GM20000 (cell line): ENCODE measurements at places on chromosomes 16 and 17.
A peak's percentile ranks its signal among the peaks of the same experiment; 100 is the strongest.

GRCh38 chr17:10618202-10618635 is 38.9 kb downstream of the MYH3 start:
- DNase-seq, result peak; percentile 65

DNA sequence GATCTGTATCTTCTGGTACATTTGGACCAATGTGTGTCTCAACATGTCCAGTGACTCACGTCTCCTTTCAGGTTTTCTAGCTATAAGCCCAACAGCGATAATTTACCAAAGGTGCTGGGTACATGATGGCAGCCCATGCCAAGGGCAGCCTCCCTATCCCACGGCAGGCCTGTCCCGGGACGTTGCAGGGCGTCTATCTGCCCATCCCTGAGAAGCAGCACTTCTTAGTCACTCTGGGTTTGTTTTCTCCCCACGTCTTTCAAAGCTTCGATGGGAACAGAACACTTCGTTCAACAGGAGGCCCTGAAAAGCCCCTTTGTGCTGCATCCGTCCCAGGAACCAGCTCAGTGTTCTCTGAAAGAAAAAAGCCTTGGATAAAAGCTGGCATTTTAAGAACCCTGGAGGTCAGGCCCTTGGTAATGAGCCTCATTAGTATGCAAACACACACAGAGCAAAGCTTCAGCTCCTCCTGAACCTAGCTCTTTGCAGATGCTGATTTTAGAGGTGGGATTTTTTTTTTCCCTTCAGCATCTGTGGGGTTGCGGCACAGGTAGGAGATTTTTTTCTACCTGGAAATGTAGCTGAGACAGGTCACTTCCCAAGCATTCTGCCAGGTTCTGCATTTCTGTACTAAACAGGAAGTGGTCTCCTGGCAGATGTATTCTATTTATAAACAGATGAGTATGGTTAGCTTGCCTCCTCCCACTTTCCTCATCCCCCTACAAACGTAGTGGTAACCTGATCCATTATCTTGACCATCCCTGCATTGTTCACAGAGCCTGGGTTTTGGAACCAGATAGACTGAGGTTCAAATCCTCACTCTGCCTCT is 17.5 kb upstream of the MT4 start:
- no peak for DNase-seq

- DNase-seq, result no peak
Observed at GRCh38 chr16:57138281-57138935, 46.0 kb downstream of the CPNE2 start.

DNA sequence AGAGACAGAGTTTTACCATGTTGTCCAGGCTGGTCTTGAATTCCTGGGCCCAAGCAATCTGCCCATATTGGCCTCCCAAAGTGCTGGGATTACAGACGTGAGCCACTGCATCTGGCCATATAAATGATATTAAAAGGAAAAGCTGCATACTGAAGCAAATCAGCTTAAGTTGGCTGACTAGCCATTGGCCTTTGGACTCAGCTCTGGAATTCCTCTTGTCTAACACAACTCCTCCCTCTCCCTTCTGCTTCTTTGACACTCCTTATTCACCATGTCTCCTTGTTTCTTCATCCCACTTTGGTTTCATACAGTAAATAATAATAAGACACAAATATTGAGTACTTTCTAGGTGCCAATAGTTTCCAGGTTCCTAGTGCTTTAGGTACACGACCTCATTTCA is 7.5 kb downstream of the KRT12 start:
- DNase-seq, result no peak

DNA sequence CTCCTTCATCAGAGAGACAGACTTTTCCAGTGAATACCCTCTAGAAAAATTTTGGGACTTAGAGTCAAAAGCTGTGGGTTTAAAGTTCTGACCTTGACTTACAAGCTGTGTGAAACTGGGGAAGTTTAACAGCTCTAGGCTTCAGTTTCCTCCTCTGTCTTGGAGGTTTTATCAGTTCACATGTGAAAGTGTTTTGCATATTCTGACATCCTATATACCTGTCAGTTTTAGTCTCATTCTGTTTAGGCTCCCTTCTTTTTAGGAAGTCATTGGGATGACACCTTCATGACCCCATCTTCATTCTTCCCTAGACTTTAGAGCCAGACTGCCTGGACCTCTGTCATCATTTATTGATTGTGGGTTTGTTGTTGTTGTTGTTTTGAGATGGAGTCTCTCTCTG is 44.4 kb downstream of the YPEL2 start:
- DNase-seq, result peak; percentile 46

DNA sequence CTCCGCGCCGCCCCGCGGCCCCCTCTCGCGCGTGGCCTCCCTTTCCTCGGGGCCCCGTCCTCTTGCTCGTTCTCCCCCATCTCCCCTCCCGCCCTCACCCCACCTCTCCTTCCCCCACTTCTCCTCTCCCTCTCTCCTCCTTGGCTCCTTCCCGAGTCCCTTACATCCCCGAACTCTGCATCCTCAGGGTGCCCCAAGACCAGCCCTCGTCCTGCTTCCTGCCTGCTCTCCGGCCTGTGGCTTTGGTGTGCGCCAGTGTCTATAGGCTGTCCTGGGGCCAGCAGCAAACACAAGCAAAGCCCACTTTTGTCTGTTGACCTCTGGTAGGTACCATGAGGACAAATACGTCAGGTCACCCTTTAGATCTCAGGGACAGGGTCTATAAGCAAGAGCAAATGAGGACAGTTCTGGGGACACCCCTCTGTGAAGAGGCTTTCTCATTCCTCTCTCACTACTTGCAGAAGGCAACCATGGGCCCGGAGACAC is 284 bp upstream of the COPZ2 start:
- peak; percentile 43 for DNase-seq

DNA sequence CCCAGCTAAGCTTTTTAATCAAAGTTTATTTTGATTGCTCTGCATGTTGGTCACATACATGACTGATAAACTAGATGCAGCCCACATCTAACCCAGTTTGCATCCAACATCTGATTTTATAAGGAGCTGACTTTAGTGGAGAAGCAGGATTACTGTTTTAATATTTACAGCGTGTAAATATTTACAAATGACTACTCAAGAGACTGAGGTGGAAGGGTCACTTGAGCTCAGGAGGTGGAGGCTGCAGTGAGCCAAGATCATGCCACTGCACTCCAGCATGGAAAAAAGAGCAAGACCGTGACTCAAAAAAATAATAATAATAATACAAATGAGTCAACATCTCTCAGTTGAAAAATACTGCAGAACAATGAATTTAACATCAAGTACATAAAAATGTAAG is 50.8 kb downstream of the PARN start:
- DNase-seq, result no peak

DNA sequence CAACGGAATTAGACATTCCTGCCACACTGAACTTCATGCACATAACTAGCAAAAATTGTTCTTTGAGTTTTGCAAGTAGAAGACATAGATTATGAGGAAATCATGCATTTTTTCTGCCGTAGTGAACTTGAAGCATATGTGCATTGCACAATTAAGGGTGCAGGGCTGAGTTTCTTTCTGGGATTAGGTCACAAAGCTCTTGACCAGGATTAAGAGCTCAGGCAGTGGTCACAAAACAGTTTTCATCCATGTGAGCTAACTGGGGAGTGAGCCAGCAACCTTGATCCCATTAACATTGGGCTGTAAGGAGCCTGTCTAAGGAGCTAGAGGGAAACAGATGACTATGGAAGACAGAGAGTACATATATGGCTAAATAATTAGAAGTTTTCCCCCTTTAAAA is 143.7 kb downstream of the PMP22 start:
- no peak for DNase-seq

DNA sequence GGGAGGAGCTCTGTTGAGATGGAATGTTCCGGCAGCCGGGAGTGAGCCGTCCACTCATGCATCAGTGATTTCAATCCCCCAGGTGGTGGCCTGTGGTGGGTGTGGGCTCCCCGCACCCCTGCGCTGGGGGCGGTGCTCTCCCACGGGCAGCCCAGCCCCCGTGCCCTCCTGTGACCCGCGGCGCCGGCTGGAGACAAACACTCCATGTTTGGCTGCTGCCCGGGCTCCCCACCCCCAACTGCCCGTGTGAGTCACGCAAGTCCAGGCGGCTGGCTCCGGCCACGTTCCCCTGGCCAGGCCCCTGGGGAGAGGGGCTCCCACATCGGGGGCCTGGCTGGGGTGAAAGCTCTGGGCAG is 29.4 kb downstream of the CACNA1H start:
- no peak for DNase-seq

DNA sequence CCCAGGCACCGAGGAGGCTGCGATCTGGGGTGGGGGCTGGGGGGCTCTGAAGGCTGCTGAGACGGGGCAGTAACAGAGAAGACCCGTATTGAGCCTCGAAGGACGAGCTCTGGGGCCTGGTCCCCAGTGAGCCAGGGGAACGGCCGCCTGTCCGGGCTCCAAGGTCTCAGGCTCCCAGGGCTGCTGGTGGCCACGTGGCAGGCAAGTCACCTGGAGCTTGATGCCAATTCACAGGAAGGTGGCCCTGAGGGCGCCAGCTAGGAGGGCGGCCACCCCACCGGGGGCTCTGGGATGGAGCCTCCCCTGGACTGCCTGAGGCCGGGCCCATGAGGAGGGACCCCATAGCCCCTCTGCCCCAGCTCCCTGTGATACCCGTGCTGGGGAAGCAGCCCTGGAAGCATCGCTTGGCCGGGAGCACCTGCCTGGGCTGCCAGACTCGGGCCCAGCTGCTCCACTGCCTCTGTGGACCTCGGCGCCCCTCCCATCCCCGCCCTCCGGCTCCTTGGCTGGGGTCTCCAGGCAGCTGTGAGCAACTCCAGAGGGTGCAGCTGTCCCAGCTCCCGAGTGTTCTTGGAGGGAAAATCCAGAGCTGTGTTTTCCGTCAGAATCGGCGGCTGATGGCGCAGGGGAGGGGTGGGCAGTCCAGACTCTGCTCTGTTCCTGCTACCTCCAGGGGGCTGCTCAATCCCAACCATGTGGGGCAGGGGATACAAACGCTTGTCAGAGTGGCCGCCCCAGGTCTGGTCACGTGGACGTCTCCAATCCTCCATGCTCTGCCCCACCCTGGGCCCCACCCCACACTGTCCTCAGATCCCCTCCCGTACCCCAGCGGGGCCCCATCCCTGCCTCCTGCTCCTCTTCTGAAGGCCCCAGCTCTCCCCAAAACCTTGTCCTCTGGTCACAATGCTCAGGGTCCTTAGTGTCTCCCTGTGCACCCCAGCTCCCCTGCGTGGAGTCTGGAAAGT is 67.2 kb upstream of the GNG13 start:
- DNase-seq, result no peak

DNA sequence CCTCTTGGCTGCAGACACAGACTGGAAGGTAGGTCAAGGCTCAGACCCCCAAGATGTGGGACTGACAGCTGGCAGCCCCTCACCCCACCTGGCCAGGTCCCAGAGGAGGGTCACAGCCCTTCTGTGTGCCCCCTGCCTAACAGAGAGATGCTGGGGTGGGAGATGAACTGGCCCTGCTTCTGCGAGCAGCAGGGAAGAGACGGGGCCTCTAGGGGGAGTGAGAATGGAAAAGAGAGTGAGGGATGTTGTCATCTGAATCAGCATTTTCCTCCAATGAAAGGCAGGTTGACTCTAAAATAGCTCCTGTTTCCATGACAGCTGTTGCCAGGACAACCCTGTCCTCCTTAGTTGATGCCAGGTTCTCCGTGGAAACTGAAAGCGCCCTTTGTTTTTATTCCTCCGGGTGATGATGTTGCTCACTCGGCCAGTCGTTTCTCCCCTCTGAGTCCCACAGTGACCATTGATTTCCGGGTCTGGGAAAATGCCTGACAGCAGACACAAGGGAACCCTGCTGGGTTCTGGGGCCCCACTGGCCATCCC is 4.9 kb upstream of the NDRG4 start:
- DNase-seq, result peak; percentile 88

DNA sequence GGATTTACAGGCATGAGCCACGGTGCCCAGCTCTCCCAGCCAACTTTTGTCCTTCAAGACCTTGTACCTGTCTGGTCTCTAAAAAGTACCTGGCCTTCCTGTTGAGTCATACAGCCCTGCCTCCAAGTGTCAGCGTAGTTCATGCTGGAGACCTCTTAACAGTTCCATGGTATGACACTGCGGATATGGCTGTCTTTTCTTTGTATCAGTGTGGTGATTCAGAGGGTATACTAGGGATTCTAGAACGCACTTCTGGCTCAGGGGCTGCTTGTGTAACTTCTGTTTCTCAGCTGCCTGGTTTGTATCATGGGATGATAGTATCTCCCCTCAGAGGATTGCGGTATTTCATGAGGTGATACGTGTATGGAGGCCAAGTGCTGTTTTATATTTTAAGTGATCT is 2.0 kb upstream of the TMEM11 start:
- DNase-seq, result no peak

- DNase-seq, result peak; percentile 57
Observed at GRCh38 chr17:57551321-57552079, 193.6 kb downstream of the CCDC182 start.

GRCh38 chr17:79732804-79733691 is 2.3 kb downstream of the ENPP7 start:
- peak; percentile 70 for DNase-seq

GRCh38 chr16:86338403-86339115 is 171.8 kb upstream of the FOXF1 start:
- DNase-seq, result no peak

- DNase-seq, result no peak
Observed at GRCh38 chr16:80369138-80369958, 171.4 kb upstream of the DYNLRB2 start.
